ENCODE measurements at places on chromosomes 5 and 9.

DNA sequence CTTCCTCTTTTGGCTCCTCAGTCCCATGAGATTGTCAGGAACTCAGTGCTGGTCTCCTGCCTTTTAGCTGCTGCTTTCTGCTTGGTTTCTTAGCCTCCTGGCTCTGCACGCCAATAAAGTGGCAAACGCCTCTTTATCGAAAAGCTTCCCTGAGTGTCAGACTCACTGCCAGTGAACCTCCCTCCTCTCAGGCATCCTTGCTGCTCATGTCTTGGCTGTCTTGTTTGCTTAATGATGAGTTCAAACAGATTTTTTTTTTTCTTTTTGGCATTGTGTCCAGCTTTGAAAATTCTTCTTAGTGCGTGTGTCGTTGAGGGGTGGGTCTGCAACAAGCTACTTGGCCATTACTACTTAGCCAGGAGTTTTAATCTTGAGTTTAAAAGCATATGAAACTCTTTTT, 14.9 kb downstream of the RASGRF2 start:
- DNase-seq = no peak

- no peak for DNase-seq
Measured at GRCh38 chr9:4277531-4277991, 22.3 kb downstream of the GLIS3 start.

- no peak for DNase-seq
Measured at GRCh38 chr5:61802456-61802855, 470.4 kb downstream of the ZSWIM6 start.

DNA sequence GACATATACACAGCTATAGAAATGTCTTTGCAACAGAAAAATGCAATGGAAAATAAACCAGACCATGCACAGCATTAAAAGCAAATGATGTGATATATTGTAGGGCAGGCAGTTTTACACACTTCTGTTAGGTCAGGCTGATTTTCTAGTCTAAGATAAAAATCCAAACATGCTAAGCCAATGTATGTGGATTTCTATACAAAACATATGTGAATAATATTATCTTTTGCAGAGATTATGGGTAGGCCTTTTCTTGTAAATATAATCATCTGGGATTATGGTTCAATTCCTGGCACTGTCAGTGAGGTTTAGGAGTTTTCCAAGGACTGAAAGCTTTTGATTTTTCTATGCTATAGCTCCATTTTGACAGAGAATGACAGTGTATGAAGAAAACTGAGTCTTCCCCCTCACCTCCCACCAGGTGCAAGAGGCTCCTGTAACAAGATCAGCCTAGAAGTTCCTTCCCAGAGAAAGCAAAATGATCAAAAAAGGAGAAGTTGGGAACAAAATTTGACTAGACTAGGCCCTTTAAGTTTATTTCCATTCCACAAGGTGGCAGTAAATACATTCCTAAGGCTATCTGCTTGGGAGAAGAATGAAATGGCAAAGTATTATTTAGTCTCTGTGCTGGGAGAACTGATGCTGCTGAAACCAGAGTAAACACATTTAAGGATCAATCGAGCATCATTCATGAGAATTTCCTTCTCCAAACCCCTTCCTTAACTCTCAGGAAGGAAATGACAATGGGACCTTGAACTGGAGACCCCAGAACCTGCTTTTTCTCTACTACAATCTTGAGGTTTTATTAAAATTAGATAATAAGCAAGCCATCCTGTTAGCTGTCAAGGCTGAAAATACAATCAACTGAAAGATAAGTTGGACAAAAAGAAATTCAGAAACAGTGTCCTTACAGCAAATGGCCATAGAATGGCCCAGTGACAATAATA, 133.0 kb upstream of the TUT7 start:
- DNase-seq = no peak

GRCh38 chr5:3143382-3143781, 391.9 kb upstream of the IRX2 start:
- DNase-seq = no peak

GRCh38 chr5:5581080-5581479, 158.6 kb downstream of the ICE1 start:
- no peak for DNase-seq

DNA sequence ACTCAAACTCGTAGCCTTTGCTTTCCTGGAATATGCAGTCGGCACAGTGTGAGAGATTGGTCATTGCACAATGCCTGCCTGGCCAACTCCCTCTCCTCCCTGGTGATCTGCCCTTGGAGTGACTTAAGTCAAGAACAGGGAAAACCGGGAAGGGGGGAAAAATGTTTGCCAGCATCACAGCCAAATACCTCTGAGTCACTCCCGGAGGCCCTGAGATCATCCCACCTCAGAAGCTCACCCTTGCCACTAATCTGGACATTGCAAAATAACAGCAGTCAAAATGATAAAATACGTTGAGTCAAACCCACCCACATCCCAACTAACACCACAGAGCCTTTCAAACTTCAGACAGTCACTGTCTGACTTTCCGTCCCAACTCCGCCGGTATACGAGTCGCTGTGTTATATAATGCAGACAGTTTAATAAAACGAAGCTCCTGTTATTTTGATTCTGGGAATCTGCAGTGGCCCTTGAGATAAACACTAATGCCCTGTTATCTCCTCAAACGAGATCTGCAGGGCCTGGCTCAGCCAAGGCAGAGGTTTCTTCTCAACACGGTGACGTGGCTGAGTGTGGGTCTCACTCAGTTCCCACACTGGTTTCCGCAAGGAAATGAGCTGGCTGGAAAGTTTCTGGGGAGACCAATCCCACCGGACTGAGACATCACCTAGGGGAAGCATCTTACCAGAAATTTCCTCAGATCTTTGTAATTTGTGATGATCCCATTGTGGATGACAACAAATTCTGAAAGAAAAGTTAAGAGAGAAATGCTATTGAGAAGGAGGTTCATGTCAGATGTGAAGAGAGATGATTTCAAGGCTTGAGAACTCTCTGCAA, 22.1 kb downstream of the GFPT2 start:
- DNase-seq = no peak

DNA sequence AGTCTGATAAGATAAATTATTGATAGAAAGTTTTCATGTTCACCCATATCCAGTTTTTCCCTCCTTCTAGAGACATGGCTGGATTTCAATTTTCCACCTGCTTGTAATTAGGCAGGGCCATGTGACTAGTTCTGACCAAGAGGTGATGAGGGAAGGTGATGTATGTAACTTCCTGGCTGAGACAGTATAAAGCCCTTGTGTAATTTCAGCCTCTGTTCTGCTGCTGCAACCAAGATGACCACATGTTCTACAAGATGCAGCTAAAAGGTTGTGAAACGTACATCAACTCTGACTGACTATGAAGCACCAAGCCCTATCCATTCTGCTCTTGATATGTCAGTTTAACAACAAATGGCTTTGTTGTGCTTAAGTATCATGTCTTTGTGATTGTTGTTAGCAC, 376.5 kb upstream of the DAB2 start:
- no peak for DNase-seq

- no peak for DNase-seq
Measured at GRCh38 chr9:122297512-122297911, 32.8 kb downstream of the MRRF start.

DNA sequence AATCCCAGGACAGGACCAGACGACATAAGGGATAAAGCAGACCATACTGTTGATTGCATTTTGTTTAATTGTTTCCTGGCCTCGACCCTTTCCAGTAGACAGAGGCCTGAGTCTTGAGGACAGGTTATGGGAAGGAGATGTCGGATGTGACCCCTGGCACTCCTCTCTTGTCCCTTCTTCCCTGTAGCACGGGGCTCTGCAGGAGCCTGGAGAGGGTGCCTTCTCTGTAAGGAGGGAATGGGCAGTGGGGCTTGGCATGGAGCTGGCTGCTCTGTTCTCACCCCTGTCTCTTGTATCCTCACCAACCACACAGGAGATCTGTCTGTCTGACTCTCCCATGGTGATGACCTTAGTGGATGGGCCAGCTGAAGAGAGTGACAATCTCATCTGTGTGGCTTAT, 40.1 kb upstream of the SLC2A8 start:
- DNase-seq = no peak

GRCh38 chr9:122444041-122444733, 33.5 kb downstream of the OR1J1 start:
- DNase-seq = no peak

- DNase-seq = no peak
Measured at GRCh38 chr5:56692359-56693219, 122.8 kb upstream of the MAP3K1 start.

- DNase-seq = no peak
Measured at GRCh38 chr5:170691657-170692056, 91.9 kb upstream of the GABRP start.

- no peak for DNase-seq
Measured at GRCh38 chr5:2536632-2537377, 214.7 kb downstream of the IRX2 start.

- no peak for DNase-seq
Measured at GRCh38 chr9:23322392-23322791, 503.6 kb downstream of the ELAVL2 start.

DNA sequence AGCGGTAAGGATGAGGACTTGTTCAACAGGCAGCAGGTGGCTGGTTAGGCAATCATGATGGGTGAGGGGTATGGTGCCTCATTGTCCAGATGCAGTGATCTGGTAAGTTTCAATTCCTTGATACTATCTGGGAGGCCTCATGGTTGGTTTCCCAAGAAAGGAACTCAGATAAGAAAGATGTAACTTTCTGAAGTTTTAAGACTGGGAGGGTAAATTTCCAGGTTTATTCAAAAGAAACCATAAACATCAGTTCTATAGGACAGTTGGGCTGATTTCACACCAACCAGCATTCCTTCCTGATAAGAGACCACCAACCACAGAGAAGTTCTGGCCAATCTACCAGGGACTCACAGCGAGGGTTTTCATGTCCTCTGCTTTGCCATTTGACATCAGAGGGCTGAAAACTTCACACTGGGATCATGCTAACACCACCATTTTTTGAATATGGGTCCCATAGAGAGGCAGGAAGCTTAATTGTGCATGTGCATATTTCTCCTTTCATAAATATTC, 773 bp upstream of the AGGF1 start:
- no peak for DNase-seq

- no peak for DNase-seq
Measured at GRCh38 chr5:96236051-96236450, 197.0 kb downstream of the PCSK1 start.

DNA sequence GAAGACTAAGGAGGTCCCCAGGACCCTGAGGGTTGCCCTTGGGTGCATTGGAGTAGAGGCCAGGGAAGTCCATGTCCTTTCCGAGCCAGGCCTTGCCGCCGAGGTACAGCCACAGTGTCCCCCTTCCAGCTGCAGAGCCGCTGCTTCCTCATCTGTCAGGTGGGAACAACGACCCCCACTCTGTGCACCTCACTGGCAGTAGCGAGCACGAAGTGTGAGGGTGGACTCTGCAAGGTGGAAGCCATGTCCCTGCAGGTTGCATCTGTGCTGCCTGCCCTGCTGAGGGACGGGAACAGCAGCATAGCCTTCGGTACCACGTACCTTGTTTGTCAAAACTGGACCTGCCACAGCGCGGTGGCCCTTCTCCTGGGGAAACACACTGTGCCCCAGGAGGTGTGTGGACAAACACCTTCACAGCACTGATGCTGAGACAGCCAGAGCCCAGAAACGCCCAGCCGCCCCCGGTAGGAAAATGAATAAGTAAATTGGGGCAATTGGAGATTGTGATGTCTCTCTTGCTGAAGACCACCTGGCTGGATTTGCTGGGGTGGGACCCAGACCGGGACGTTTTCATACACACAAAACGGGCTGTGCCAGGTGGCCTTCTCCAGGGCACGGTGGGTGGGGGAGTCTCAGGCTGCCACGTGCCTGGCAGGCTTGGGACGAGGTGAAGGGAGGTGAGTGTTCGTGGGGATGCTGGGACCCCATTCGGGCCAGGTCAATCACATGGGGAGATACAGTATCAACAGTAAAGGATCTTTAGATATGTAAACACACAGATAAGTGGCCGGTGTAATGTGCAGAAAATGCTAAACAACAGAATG, 157.3 kb downstream of the RXRA start:
- DNase-seq = no peak

DNA sequence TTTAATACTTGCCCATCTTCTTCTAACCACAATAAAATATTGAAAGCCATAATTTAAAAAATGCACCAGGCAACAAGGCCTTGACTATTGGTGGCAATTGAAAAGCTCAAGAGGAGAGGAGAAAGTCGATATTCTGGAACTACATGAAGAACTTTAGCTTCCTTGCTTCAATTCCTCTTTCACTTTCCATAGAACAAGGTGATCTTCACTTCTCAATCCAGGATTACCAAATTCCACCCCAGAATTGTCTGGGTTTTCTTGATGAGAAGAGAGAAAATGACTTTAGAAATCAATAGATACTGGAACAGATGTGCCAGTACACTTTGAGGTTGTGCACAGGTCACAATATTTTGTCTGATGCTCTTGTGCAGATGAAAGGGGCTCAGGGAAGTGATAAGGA, 52.2 kb downstream of the PTCD2 start:
- DNase-seq = no peak

DNA sequence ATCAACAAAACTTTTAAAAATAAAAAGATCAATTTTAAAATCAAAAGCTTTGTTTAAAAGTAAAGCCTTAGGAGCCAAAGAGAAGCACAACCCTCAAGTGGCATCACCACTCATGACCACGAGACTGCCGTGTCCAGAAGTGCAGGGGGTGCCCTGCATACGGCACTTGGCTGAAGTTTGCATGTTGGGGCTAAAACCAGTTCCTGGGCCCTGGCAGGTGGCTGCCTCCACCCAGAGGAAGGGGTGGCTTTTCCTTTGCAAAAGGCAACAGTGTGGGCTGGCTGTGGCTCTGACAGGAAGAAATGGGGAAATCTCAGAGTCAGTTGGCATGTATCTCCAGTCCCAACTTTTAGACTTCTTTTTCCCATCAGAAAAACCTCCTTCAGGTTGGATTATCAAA, 15.3 kb downstream of the TRMO start:
- DNase-seq = no peak

DNA sequence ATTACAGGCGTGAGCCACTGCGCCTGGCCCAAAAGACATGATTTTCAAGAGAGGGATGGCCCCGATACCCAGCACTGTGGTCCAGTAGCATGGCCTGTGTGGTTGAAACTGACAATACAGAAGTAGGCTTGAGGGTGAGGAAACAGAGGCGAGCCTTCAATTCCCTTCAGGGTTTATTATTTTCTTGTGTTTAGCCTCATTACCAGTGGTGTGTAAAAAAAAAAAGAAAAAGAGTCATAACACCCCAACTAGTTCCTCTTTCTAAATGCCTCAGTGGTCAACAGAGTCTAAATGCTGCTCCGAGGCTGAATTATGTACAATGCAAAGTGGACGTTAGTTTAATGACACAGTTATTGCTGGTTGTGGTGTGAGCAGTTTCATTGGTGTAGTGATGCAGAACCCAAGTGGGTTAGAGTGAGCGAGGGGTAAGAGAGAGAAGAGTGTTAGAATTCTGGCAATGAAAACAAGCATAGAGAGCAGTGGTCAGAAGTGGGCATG, 58.8 kb downstream of the SNX30 start:
- DNase-seq = no peak

GRCh38 chr9:70073193-70073592, 29.5 kb downstream of the MAMDC2 start:
- no peak for DNase-seq

DNA sequence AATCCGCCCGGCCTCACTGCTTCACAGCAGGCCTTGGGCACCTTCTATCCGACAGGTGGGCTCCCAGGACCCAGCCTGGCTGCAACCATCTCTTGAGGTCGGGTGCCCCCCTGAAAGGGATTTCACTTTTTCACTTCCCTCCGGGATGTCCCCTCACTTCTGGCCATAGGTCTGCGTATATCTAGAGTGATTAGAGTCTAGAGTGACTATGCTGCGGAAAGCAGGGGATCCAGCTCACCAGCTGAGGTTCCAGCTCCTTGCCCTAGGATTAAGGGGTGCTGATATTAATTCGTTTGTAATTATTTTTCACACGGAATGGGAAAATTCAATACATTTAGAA, 3.1 kb downstream of the DMRT2 start:
- DNase-seq = no peak

- DNase-seq = no peak
Measured at GRCh38 chr9:22035591-22036011, 26.5 kb upstream of the CDKN2B start.

All from activated effector memory CD4-positive, alpha-beta T cell treated with Interleukin-2 at 50 U/mL for 16 hours (primary cell).